ENCODE measurements at places on chromosomes 13 and 19. TPM values are rescaled to one million over a fixed set of nuclear protein-coding genes. Genes with fewer than 3 reads are reported as not detected.

- H3K36me3 ChIP-seq: peaks cover 3% of the 10 kb centered on the region
- no peak for DNase-seq
- no peak overlapping the region for H3K4me3 ChIP-seq
- no peak overlapping the region for H3K27ac ChIP-seq
- H3K4me1 ChIP-seq: peaks cover 20% of the 10 kb centered on the region
These were observed 5.4 kb downstream of the UCHL3 start for GRCh38 chr13:75554981-75555380.

GRCh38 chr19:54653181-54653809 is 9.5 kb upstream of the LILRB4 start:
- no peaks in the 10 kb centered on the region for H3K4me1 ChIP-seq
- H3K27me3 ChIP-seq: peaks cover 14% of the 10 kb centered on the region
- H3K4me3 ChIP-seq: no peak overlapping the region
- no peak for DNase-seq

The ZNF90 gene
- 4.1 TPM for total RNA-seq

- peaks cover 47% of the 10 kb centered on the region for H3K4me1 ChIP-seq
- H3K4me3 ChIP-seq: no peak overlapping the region
- H3K36me3 ChIP-seq: peaks cover 31% of the 10 kb centered on the region
- peak overlapping the region; percentile 79 for H3K27ac ChIP-seq
- H3K27me3 ChIP-seq: no peaks in the 10 kb centered on the region
These were observed 5.5 kb downstream of the ALDH16A1 start for GRCh38 chr19:49458567-49458903.

DNA sequence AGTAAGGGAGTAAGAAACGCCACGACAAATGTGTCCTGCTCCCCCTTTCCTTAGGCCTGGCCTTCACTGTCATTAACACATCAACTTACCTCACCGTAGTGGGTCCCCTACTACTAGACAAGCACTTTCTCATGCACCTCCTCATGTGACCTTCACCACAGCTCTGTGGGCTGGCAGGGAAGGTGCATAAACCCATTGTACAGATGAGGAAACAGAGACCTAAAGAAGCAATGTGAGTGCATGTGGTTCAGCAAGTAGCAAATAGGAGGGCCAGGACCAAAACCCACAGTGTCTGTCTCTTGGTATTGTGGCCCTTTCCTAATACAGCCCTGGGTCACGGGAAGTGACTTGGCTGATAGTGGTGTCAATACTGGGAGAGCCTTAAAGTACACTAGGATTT is 5.3 kb downstream of the CCDC70 start:
- H3K27me3 ChIP-seq: peaks cover 9% of the 10 kb centered on the region
- H3K4me3 ChIP-seq: no peak overlapping the region
- no peaks in the 10 kb centered on the region for H3K36me3 ChIP-seq
- H3K4me1 ChIP-seq: no peaks in the 10 kb centered on the region
- H3K27ac ChIP-seq: no peak overlapping the region

- H3K27me3 ChIP-seq: no peaks in the 10 kb centered on the region
- no peak overlapping the region for H3K27ac ChIP-seq
- no peaks in the 10 kb centered on the region for H3K36me3 ChIP-seq
- no peak overlapping the region for H3K4me3 ChIP-seq
- DNase-seq: no peak
- no peaks in the 10 kb centered on the region for H3K4me1 ChIP-seq
These were observed 36.4 kb upstream of the MBNL2 start for GRCh38 chr13:97185751-97186150.

DNA sequence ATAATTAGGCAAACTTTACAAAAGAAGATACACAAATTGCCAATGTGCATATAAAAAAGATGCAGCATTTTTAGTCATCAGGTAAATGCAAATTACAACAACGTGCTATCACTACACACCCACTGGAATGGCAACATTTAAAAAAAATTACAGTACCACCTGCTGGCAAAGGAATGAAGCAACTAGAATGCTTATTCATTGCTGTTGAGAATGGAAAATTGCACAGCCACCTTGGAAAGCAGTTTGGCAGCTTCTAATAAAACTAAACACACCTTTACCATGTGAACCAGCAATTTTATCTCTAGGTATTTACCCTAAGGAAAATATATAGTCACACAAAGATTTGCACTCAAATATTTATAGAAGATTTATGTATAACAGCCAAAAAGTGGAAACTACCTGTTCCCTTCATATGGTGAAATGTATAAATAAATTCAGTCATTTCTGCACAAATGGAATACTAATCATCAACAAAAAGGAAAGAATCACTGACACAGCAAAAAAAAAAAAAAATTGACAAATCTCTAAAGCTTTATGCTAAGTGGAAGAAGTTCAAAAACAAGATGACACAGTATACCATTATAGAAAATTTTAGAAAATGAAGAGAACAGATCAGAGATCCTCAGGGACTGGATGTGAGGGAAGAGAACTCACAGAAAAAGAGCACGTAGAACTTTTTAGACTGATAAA is 30.3 kb downstream of the OXGR1 start:
- no peak overlapping the region for H3K27ac ChIP-seq
- no peak for DNase-seq
- no peaks in the 10 kb centered on the region for H3K4me1 ChIP-seq
- H3K27me3 ChIP-seq: no peaks in the 10 kb centered on the region
- no peaks in the 10 kb centered on the region for H3K36me3 ChIP-seq

The KLK4 gene
- not detected for total RNA-seq

GRCh38 chr13:93145199-93145598 is 81.4 kb upstream of the GPC6 start:
- H3K27me3 ChIP-seq: no peaks in the 10 kb centered on the region
- no peak overlapping the region for H3K4me3 ChIP-seq
- H3K27ac ChIP-seq: no peak overlapping the region
- no peaks in the 10 kb centered on the region for H3K36me3 ChIP-seq
- DNase-seq: no peak

DNA sequence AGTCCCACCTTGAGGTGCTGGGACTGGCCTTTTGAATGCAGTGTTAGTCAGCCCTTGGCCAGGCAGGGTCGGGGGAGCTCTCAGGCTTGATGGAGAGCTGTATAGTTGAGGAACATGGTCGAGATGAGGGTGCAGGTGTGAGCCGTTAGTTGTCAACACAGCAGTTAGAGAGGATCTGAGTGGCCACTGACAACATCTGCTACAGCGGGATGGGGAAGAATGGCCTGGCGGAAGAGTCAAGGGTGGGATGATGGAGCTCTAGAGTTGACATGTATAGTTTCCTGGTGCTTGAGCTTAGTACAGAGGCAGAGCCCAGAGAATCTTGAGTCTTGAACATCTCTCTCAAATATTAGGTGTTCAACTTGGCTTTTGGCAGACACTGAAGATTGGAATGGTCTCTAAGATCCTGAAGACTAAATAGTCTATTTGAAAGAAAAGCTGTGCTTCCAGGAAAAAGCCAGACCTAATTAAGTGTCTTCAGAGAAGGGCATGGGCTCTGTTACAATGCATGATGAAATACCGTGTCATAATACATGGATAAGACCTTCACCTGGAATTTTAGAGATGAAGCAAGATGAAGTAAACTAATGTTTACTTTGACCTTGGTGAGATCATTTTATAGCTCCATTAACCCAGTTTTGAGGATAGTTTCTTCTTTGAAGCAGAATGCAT is 9.7 kb downstream of the PCCA start:
- H3K27me3 ChIP-seq: no peaks in the 10 kb centered on the region
- H3K27ac ChIP-seq: no peak overlapping the region
- DNase-seq: no peak
- no peaks in the 10 kb centered on the region for H3K4me1 ChIP-seq
- H3K36me3 ChIP-seq: no peaks in the 10 kb centered on the region
- no peak overlapping the region for H3K4me3 ChIP-seq

- H3K4me1 ChIP-seq: peaks cover 27% of the 10 kb centered on the region
- no peak for DNase-seq
- peak overlapping the region; percentile 98 for H3K27ac ChIP-seq
- H3K36me3 ChIP-seq: peaks cover 15% of the 10 kb centered on the region
- no peaks in the 10 kb centered on the region for H3K27me3 ChIP-seq
- no peak overlapping the region for H3K4me3 ChIP-seq
These were observed 3.7 kb downstream of the JUNB start for GRCh38 chr19:12794971-12795381.

DNA sequence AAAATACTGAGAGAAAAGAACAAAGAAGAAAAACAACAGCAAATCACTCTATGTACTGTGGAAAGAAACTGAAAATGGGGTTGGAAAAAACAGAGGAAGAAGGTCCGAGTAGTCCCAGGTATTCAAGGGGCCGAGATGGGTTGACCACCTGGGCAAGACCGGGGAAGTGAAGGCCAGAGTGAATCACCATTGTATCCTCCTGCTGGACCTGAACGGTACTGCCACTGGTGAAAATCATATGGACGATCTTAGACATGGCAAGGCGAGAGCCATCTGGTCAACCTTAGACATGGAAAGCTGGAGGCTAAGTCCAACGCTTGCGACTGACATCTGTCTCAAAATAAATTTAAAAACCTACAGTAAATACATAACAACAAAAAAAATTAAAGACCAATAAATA is 44.4 kb upstream of the ZNF91 start:
- H3K36me3 ChIP-seq: no peaks in the 10 kb centered on the region
- H3K4me3 ChIP-seq: no peak overlapping the region
- H3K4me1 ChIP-seq: no peaks in the 10 kb centered on the region
- DNase-seq: no peak
- H3K27me3 ChIP-seq: peaks cover 2% of the 10 kb centered on the region

The SBK3 gene
- total RNA-seq: not detected

The CALR3 gene
- not detected for total RNA-seq

- peaks cover 7% of the 10 kb centered on the region for H3K4me1 ChIP-seq
- H3K27me3 ChIP-seq: peaks cover 4% of the 10 kb centered on the region
These were observed 37.3 kb downstream of the EFNB2 start for GRCh38 chr13:106498158-106498557.

- no peak for DNase-seq
- no peaks in the 10 kb centered on the region for H3K27me3 ChIP-seq
- peaks cover 53% of the 10 kb centered on the region for H3K4me1 ChIP-seq
- peak overlapping the region; percentile 19 for H3K4me3 ChIP-seq
- peak overlapping the region; percentile 86 for H3K27ac ChIP-seq
These were observed 4.8 kb downstream of the STK24 start for GRCh38 chr13:98571955-98572662.
